ENCODE measurements at places on chromosomes 11 and 22.

- peak; percentile 94 for DNase-seq
These were observed 25.7 kb upstream of the CHKA start for GRCh38 chr11:68146704-68147474.

DNA sequence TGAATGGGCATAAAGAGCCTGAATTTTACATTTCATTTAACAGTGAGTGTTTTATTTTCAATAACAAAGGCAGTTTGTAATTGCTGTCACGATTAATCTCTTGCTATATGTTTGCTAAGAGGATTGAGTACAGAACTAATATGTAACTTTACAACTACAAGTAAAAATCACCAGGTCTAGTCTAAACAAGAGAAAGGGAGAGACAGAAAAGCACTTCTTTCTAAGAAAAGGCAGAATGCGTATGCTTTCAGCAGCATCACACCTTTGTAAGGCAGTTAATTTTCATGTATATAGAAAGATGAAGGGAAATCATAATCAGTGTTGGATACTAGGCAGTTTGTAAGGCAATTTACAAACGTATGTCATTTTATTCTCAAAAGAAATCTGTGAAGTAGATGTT is 169.8 kb downstream of the NELL1 start:
- peak; percentile 27 for DNase-seq

DNA sequence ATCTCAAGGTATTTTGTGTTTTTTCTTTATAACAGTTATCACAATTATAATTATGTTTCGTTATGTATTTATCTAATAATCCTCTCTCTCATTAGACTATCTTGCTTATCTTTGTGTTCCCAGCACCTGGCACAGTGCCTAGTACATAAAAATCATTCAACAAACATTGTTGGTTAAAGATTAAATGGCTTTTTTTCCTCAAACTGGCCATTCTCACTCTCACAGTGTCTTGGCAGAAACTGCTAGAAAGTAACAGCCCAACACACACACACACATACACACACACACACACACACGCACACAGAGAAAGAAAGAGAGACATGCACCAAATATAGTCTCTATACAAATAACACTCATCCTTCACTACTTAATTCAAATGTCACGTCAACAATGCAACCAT is 36.8 kb downstream of the OR10A6 start:
- DNase-seq = no peak

DNA sequence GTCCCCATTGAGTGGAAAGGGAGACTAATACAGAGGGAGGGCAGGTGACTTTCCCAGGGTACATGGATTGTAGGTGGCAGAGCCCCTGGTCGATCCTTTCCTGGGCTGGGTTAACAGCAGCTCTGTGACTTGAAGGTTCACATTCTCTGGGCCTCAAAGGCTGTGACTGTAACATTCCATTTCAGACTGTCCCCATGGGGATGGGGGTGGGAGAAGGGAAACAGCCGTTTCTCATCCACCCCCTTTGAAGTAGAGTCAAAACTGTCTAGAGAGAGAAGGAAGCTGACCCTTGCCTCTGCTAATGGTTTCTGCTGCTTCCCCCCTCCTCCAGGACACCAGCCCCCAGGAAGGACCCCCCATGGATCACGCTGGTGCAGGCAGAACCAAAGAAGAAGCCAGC is 19.2 kb downstream of the MICALL1 start:
- DNase-seq = no peak

GRCh38 chr11:43933608-43934551 is 8.6 kb upstream of the C11orf96 start:
- peak; percentile 27 for DNase-seq

Data from NCI-H1092 treated with DMSO at 0.1 percent for 48 hours (cell line).